ENCODE measurements at places on chromosomes 7 and 10. TPM values are rescaled to one million over a fixed set of nuclear protein-coding genes. Genes with fewer than 3 reads are reported as not detected.

GRCh38 chr10:52379287-52379686, 65.2 kb downstream of the DKK1 start:
- peak; percentile 62 for DNase-seq
- H3K36me3 ChIP-seq = no peaks in the 10 kb centered on the region
- no peaks in the 10 kb centered on the region for H3K27me3 ChIP-seq
- H3K4me3 ChIP-seq = no peak overlapping the region
- peaks cover 6% of the 10 kb centered on the region for H3K4me1 ChIP-seq

GRCh38 chr10:57815949-57816348, 451.7 kb downstream of the IPMK start:
- H3K36me3 ChIP-seq = no peaks in the 10 kb centered on the region
- H3K4me1 ChIP-seq = 0 out of 2 replicates have a peak, but pooled peaks cover 4% of the 10 kb centered on the region
- H3K27ac ChIP-seq = no peak overlapping the region
- peak; percentile 67 for DNase-seq
- H3K4me3 ChIP-seq = no peak overlapping the region
- H3K27me3 ChIP-seq = no peaks in the 10 kb centered on the region

DNA sequence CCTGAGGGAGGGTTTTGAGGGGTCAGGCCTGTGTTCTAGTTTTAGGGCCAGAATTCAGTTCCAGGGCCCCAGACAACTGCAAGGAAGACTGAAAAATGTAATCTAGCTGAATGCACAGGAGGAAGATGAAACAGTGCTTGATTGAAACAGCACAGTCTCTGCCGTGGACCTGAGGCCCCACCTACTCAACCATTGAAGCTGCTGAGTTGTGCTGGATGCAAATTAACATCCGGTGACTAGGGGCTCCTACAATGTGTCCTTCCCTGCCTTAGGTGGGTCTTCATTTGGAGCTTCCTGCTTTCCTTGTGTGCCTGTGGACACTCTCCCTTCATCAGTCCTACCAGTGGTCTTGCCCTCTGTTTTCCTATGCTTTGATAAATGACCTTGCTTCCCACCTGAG, 5.7 kb downstream of the GLRX3 start:
- H3K4me1 ChIP-seq = peaks cover 14% of the 10 kb centered on the region
- peaks cover 10% of the 10 kb centered on the region for H3K36me3 ChIP-seq
- H3K4me3 ChIP-seq = no peak overlapping the region
- no peaks in the 10 kb centered on the region for H3K27me3 ChIP-seq

GRCh38 chr10:79133416-79133815, 64.7 kb downstream of the ZMIZ1 start:
- no peaks in the 10 kb centered on the region for H3K36me3 ChIP-seq
- DNase-seq = no peak
- H3K4me1 ChIP-seq = peaks cover 19% of the 10 kb centered on the region
- H3K27ac ChIP-seq = no peak overlapping the region
- H3K4me3 ChIP-seq = no peak overlapping the region
- H3K27me3 ChIP-seq = no peaks in the 10 kb centered on the region

GRCh38 chr7:155677688-155678087, 33.2 kb downstream of the RBM33 start:
- DNase-seq = no peak
- H3K4me1 ChIP-seq = no peaks in the 10 kb centered on the region
- no peaks in the 10 kb centered on the region for H3K27me3 ChIP-seq
- H3K27ac ChIP-seq = no peak overlapping the region

GRCh38 chr10:133024704-133025557, 62.8 kb upstream of the ADGRA1 start:
- H3K4me1 ChIP-seq = no peaks in the 10 kb centered on the region
- no peaks in the 10 kb centered on the region for H3K36me3 ChIP-seq
- H3K27me3 ChIP-seq = peaks cover 58% of the 10 kb centered on the region

- H3K27me3 ChIP-seq = peaks cover 54% of the 10 kb centered on the region
- no peak overlapping the region for H3K4me3 ChIP-seq
- H3K27ac ChIP-seq = no peak overlapping the region
- H3K4me1 ChIP-seq = no peaks in the 10 kb centered on the region
- no peak for DNase-seq
Observed at GRCh38 chr10:48819783-48820182, 119.9 kb downstream of the LRRC18 start.

DNA sequence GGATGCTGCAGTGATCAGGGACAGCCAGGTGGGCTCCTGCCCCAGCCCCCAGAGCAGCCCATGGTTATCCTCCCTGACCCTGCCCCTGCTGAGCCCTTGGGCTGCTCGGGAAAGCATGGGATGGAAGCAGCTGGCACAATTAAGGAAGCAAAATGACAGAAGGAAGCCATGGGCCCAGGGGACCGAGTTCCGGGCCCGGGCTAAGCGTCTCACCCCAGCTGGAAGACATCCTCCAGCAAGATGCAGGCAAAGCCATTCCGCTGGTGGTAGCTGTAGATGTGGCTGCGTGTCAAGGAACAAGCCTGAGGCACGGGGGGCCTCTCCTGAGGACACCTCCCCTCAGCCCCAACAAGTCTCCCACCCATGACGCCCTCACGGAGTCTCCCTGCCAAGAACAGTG, 1.1 kb downstream of the ATG9B start:
- no peaks in the 10 kb centered on the region for H3K27me3 ChIP-seq
- no peak for DNase-seq
- H3K27ac ChIP-seq = no peak overlapping the region
- H3K4me1 ChIP-seq = peaks cover 38% of the 10 kb centered on the region
- H3K4me3 ChIP-seq = no peak overlapping the region

DNA sequence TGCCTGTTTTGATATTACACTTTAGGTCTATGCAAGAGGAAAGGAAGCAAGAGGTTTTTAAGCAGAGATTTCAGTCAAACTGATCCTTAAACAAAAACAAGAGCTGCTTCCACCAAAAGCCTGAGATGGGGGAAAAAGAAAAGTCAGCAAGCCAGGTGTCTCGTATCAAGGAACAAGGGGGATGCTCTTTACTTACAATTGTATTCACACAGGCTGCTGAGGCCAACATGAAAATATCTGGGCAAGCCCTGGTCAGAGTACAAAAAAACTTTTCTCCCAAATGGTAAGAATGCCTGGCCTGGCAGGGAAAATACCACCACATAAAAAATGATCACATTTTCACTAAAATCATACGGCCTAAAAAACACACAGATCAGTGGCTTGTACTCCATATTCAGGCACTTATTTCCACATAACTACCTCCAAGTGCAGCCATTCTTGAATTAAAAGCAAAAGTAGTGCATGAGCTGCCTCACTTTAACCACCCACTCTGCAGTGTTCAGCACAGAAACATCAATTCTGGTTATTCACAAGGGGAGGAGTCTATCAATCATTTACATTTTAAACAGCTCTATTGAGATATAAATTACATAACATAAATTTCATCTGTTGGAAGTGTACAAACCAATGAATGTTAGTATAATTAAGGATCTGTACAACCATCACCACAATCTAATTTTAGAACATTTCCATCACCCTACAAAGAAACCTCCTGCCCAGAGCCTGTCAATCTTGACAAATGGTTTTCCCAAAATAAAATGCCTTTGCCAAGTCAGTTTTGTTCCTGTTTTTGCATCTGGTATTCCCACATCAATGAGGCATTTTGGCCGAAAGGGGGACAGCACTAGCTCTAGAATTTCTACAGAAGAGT, 70.2 kb downstream of the GRB10 start:
- no peaks in the 10 kb centered on the region for H3K36me3 ChIP-seq
- H3K27ac ChIP-seq = peak overlapping the region; percentile 6
- no peak overlapping the region for H3K4me3 ChIP-seq
- no peak for DNase-seq
- peaks cover 57% of the 10 kb centered on the region for H3K4me1 ChIP-seq

DNA sequence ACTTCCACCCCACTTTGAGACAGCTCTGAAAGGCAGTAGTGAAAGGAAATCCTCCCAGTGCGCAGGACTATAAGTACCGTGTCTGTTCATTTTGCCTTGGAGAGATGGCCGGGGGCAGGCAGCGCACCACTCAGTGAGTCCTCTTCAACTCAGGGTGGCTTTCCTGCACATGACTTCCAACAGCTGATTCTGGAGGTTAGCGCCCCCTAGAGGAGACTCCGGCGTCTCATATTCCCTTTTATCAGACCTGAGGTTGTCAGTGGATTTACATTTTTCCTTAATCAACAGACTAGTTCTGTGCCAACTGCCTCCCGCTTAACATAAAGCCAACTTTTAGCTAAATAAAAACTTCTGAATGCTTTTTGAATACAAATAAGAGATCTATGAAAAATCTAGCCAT, 101.0 kb downstream of the HERPUD2 start:
- no peak overlapping the region for H3K4me3 ChIP-seq
- H3K36me3 ChIP-seq = no peaks in the 10 kb centered on the region
- H3K4me1 ChIP-seq = peaks cover 5% of the 10 kb centered on the region

DNA sequence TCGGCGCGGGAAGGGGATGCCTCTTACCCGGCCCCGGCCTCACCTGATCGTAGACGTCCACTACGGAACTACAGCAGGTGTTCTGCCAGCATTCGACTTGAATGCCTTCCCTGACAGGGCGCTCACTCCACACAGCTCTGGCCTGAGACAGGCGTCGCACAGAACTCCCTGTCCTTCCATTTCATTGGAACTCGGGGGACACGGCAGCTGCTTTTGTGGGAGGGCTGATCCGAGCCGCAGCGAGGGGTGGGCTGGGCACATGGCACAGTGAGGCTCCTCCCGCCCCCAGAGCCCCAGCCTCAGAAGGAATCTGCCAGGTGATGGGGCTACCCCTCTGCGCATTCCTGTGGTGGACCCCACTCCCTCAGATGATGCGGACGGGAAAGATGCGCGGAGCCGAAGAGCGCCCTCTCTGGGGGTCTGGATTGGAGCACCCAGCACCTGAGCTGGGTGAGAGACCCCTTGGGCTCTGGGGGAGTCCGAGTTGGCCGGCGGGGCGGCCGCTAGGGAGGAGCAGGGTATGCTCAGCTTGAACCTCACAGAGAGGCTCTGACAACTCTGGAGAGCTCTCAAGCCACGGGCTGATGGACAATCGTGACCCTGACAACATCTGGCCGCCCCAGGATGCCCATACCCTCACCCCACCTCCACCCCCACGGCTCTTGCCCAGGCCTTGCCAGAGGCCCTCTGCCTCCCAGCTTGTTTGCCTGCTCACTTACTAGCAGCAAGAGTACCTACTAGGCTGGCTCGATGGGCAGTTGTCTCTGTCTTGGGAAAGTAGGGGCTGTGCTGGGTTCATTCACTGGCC, 36.6 kb downstream of the RASGEF1A start:
- H3K27me3 ChIP-seq = peaks cover 24% of the 10 kb centered on the region
- no peak overlapping the region for H3K27ac ChIP-seq
- H3K4me3 ChIP-seq = no peak overlapping the region
- H3K36me3 ChIP-seq = no peaks in the 10 kb centered on the region
- no peak for DNase-seq

- H3K4me1 ChIP-seq = peaks cover 16% of the 10 kb centered on the region
- H3K27ac ChIP-seq = no peak overlapping the region
- no peak for DNase-seq
- H3K4me3 ChIP-seq = peak overlapping the region; percentile 91
- H3K36me3 ChIP-seq = no peaks in the 10 kb centered on the region
Observed at GRCh38 chr10:119104654-119105015, 722 bp downstream of the DENND10 start.

GRCh38 chr10:71771204-71771603, 2.1 kb downstream of the VSIR start:
- no peaks in the 10 kb centered on the region for H3K36me3 ChIP-seq
- no peak overlapping the region for H3K4me3 ChIP-seq
- DNase-seq = no peak
- peaks cover 36% of the 10 kb centered on the region for H3K4me1 ChIP-seq

DNA sequence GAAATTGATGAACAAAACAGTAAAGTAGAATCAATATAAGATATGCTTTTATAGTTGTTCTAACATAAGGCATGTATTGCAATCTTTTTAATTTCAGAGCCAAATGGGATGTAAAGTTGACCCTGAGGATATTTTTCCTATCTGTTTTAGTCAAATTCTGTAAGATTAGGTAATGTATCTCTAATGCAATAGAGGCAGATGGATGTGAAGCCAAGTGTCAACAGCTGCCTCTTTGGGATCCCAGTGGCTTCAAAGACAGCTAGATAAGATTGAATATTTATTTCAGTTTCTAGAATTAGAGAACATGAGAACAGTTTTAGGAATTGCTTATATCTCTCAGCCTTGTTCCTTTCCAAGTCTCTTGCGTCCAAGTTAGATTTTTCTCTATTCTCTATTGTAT, 208.3 kb downstream of the DNAJB9 start:
- H3K4me3 ChIP-seq = no peak overlapping the region
- no peaks in the 10 kb centered on the region for H3K4me1 ChIP-seq
- H3K36me3 ChIP-seq = no peaks in the 10 kb centered on the region
- no peak overlapping the region for H3K27ac ChIP-seq
- no peak for DNase-seq
- no peaks in the 10 kb centered on the region for H3K27me3 ChIP-seq

DNA sequence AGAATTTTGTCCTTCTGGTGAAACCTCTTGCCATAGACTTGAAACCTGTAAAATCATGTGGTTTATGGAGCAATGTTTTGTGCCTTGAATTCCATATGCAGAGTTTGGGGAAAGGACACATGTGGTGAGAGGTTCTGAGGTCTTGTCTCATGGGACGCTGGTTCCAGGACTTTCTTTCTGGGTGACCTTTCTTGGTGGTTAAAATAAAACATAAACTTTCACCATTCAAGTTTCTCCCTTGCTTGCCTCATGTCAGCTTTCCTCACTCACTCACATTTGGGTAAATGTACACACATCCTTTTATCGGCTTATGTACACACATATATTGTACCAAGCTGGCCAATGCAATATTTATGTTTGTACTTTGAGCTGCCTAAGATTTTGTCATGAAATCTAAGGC, 144.9 kb upstream of the CELF2 start:
- no peaks in the 10 kb centered on the region for H3K27me3 ChIP-seq
- H3K4me1 ChIP-seq = no peaks in the 10 kb centered on the region
- no peak overlapping the region for H3K4me3 ChIP-seq
- DNase-seq = no peak

DNA sequence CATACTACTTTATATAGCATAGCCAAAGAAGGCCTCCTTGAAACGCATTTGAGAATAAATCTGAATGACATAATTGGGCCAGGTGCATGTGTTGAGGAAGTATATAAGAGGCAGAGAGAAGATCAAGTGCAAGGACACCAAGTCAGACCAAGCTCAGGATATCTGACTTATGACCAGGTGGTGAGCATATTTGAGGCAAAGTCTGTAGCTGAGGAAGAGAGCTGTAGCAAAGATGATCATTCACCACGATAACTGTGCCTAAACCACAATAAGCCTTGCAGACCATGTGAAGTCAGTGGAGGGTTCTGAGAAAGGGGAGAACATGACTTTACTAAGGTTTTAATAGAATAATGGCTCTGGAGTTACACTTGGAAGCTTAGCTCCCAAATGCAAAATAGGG, 292.3 kb downstream of the SORCS1 start:
- H3K27me3 ChIP-seq = peaks cover 6% of the 10 kb centered on the region
- no peaks in the 10 kb centered on the region for H3K4me1 ChIP-seq
- no peak for DNase-seq
- H3K4me3 ChIP-seq = no peak overlapping the region

The ZNF282 gene
- 31.4 TPM for total RNA-seq

The PTN gene
- 0.07 TPM for total RNA-seq

The ANKRD2 gene
- total RNA-seq = 1.7 TPM

The TMEM184A gene
- total RNA-seq = 23.1 TPM

Measured in PC-3 (cell line).